ENCODE measurements at places on chromosomes 6 and 20.

- DNase-seq: no peak
Measured at GRCh38 chr6:125981571-125982185, 4.7 kb upstream of the TRMT11 start.

- DNase-seq: no peak
Measured at GRCh38 chr6:23180504-23181293, 611.3 kb downstream of the HDGFL1 start.

GRCh38 chr6:34115403-34115795, 30.5 kb downstream of the GRM4 start:
- no peak for DNase-seq

DNA sequence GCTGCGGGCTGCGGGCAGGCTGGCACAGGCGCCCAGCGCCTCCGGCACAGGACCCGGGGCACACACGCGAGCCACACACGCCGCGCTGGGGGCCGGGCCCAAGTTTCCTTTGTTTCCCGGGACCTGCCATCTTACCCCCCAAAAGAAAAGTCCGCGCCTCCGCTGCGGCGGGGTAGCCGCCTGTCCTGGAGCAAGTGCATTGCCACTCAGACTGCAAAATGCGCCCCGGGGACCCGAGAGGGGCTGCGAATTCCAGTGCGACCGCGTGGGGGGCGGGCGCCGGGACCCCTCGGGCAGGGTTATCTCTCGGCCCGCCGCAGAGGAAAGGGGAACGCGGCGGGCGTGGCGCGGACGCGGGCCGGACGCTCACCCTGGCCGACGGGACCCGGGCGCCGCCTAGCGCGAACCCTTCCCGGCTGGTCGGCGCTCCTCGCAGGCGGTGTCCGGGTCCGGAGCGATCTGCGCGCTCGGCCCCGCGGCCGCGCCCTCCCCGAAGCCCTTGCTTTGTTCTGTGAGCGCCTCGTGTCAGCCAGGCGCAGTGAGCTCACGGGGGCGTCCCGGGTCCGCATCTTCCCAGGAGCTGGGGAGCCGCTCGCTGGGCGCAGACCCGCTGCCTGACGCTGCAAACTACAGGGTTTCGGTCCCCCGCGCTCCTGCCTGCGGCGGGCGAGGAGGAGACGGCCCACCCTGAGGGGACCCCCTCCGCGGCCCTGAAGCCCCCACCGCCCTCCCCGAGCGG, 639 bp upstream of the CD24 start:
- DNase-seq: no peak

DNA sequence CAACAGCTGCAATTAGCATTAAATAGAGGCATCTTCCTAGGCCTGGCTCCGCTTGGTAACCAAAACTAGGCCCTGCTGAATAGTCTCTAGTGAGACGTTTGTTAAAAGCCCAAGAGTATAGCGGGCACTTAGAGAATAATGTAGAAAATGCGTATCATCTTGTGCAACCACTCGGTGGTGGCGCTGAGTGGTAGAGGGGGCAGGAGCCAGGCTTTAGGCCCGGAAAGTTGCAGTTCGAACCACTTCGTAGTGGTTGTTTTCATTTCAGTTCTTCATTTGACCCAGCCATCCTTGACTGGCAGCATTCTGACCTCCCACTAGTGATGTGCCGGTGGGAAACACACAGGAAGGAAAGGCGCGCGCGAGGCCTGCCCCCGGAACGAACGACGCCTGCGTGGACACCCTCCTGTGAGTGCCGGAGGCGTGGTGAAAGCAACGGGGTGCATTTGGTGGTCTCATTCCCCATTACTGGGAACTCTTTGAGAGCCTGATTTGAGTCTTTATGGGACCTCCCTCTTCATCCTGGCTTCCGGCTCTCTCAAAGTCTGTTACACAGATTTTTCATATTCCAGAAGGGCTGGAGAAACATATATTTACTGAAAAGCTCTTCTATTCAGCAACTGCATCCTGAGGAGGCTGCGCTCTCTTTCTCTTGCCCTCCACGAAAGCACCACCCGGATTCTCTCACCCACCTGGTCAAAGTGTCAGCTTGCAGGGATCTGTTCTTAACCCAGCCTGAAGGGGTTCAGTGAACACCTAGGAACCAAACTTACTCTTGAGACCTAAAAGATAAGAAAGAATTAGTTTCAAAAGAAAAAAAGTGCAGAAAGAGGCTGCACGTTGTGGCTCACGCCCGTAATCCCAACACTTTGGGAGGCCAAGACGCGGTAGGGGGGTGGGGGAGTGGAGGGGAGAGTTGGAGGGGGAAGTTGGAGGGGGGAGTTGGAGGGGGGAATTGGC, 18.2 kb downstream of the GPX5 start:
- DNase-seq: no peak

DNA sequence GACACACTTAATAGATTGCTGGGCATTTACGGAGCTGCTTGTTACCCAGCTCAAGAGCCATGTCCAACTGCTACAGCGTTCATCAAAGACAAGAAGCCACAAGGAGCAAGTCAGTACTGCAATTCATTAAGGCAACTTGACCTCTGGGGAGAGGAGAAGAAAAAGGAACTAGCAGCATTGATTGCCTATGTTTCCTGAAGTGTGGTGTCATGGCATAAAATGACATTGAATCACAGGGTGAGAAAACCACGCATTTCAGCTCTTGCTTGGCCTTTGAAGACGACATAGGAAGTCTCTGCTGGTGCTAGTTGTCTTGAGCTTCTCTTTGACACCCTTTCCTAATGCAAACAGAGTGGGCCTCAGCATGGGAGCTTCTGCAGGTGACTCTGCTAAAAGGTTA, 139.1 kb downstream of the CDH26 start:
- no peak for DNase-seq

GRCh38 chr20:12702312-12702711, 306.5 kb upstream of the SPTLC3 start:
- no peak for DNase-seq

DNA sequence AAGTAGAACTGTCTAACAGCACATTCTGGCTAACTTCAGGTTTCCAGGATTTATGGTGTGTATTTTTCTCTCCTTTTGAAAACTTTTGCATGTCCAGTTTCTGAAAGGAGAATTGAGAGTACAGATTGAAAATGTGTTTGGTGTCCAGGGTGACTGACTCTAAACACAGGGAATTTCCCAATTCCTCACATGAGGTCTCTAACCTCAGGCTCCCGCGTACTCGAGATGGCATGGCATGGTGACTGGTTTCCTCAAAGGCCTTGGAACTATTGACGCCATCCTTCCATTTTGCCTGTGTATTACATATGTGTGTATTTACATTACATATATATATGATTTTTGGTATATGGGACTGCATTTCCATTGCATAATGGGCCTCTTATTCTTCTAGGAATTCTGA, 52.5 kb downstream of the PRND start:
- DNase-seq: no peak

DNA sequence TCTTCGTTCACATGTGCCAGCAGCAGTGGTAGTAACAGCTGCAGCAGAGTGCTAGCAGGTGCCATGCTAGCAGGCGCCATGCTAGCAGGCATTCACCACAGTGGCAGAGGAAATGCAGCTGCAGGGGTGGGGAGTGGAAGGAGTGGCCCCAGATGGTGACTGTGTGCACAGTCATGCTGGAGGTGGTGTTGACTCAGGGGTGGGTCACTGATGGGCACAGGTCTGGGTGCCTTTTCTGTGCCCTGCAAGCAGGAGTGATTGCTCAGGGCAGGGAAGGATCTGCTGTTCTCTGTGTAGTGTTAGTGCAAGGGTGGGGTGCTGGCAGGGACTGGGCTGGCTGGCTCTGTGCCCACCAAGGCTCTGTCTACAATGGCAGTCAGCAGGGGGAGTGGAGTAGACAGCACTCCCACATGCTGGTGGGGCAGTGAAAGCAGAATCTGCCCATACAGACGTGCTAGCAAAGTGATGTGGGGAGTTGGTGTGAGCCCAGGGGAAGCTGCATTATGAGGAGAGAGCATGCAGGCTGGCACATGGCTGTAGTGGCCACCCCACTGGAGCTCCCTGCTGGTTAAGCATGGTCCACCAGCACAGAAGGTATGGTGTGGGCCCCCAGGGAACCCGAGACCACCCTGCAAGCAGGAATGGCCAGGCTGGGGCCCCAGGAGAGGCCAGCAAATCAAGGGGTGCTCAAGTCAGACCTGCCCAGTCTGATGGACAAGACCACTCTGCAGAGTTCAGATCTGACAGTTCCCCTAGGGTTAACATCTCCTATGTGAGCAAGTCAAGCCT, 11.4 kb upstream of the TSPYL4 start:
- DNase-seq: no peak

- DNase-seq: no peak
Measured at GRCh38 chr6:137787016-137787415, 80.0 kb upstream of the TNFAIP3 start.

DNA sequence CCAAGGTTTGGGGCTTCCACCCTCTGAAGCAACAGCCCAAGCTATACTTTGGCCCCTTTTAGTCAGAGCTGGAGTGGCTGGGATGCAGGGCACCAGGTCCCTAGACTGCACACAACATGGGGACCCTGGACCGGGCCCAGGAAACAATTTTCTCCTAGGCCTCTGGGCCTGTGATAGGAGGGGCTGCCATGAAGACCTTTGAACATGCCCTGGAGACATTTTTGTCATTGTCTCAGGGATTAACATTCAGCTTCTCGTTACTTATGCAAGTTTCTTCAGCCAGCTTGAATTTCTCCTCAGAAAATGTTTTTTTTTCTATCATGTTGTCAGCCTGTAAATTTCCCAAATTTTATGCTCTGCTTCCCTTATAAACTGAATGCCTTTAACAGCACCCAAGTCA, 82.3 kb downstream of the LRRC1 start:
- no peak for DNase-seq

- no peak for DNase-seq
Measured at GRCh38 chr20:62553838-62554161, 78.0 kb upstream of the GATA5 start.

DNA sequence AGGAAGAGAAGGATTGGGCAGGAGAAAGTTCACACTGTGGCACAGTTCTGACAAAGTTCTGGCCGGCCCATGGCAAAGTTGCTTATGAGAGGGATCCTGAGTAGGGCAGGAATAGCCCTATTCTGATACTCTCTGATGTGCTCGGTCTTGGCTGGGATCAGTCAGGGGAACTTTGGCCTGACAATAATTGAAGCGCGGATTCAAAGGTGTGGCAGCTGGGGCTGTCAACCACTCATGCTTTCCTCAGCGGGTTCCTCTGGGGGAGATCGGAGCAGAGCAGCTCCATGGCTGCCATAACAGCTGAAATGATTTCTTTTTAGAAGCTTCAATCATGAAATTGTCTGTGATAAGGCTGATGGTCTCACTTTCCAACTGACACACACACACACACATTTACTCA, 714.1 kb downstream of the DHX35 start:
- no peak for DNase-seq

GRCh38 chr6:113997116-113997515, 26.2 kb upstream of the HDAC2 start:
- no peak for DNase-seq

GRCh38 chr6:28871335-28872156, 52.2 kb downstream of the TRIM27 start:
- no peak for DNase-seq

- no peak for DNase-seq
Measured at GRCh38 chr6:143744551-143745165, 66.9 kb downstream of the PHACTR2 start.

DNA sequence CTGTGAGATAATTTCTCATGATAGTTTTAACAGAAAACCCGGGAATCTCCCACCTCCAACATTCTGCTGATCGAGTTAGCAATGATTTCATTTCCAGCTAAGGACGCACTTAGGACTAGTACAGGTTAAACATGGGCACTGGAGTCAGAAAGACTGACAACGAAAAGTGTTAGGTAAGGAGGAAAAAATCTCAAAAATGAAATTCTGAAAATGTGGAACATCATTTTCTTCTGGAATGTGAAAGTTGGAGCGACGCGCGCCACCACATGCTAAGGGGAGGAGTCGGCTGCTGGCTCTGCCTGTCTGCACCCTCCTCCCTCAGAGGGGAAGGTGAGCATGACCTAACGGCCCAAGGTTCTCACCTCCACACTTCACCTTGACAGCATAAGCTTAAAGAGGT, 221.6 kb upstream of the KCNG1 start:
- no peak for DNase-seq

- no peak for DNase-seq
Measured at GRCh38 chr6:157469378-157469777, 88.4 kb downstream of the ZDHHC14 start.

GRCh38 chr6:44918671-44919296, 409.3 kb upstream of the RUNX2 start:
- DNase-seq: no peak

DNA sequence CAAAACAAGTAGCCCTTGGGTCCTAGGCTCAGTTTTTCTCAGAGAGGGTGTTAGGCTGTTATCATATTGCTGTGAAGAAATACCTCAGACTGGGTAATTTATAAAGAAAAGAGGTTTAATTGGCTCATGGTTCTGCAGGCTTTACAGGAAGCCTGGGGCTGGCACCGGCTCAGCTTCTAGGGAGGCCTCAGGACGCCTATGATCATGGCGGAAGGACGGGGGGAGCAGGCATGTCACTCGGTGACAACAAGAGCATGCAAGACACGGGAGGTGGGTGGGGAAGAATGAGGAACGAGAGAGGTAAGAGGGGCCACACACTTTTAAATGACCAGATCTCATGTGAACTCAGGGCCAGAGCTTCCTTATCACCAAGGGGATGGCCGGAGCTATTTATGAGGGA, 26.9 kb downstream of the CDH26 start:
- no peak for DNase-seq

GRCh38 chr6:548517-548916, 108.4 kb downstream of the HUS1B start:
- DNase-seq: no peak

DNA sequence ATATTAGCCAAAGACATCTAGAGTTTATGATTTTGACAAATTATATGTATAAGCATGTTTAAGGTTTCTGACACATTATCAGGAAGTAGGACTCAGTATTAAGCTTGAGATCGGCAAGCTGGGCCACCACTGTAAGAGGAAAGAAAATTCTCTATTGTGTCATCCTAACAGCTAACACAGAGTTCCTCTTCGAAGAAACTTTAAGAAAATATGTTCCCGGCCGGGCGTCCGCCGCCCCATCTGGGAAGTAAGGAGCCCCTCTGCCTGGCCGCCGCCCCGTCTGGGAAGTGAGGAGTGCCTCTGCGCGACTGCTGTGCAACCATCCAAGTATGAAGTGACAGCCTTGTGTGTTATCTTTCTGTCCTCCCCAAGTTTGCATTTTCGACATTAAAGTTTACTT, 23.0 kb downstream of the USP49 start:
- DNase-seq: no peak

DNA sequence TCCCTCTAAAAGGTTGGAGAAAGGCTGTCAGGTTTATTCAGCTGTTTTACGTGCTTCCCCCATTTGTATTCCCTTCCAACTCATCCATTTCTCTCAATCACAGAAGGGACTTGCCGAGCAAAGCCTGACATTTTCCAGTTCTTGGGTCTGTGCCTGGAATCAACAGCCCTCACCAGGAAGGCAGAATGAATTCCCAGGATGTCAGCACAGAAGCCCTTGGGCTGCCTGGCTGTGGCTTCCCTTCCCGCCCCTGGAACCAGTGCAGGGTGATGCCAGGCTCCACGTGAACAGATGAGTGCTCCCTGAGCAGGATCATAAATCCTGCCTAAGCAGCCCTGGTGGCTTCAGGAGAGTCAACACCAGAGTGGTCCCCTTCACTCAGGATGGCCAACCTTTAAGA, 86.1 kb upstream of the CD83 start:
- no peak for DNase-seq

GRCh38 chr6:149095842-149096241, 221.7 kb upstream of the TAB2 start:
- no peak for DNase-seq

- no peak for DNase-seq
Measured at GRCh38 chr6:33851959-33852358, 48.2 kb upstream of the MLN start.

GRCh38 chr20:11982289-11982954, 64.7 kb downstream of the BTBD3 start:
- DNase-seq: no peak

GRCh38 chr6:162058281-162058875, 669.2 kb downstream of the PRKN start:
- no peak for DNase-seq
